ENCODE measurements at places on chromosomes 5 and 9. TPM values are rescaled to one million over a fixed set of nuclear protein-coding genes. Genes with fewer than 3 reads are reported as not detected.

Gene CACNA1B
- total RNA-seq = 0.19 TPM

Gene SLC1A3
- 144 TPM for total RNA-seq

Gene FOXD4L6
- total RNA-seq = not detected

Gene WDR38
- not detected for total RNA-seq

Gene TMC1
- total RNA-seq = 0.25 TPM

DNA sequence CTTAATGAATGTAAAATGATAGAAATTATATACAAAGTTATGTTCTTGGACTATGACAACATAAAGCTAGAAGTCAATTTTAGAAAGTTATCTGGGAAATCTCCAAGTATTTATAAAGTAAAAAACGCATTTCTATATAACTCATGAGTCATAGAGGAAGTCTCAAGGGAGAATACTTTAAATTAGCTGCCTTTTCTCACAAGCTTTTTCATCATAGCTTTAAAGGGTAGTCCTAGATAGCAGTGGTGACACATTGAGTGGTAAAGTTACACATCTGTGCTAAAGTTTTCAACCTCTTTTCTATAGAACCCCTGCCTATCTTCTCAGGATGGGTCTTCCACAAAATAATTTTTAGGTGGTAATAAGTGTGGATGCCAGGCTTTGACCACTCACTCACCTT is 598.3 kb upstream of the FAM174A start:
- H3K4me1 ChIP-seq = no peaks in the 10 kb centered on the region
- H3K27me3 ChIP-seq = no peaks in the 10 kb centered on the region
- no peak overlapping the region for H3K27ac ChIP-seq
- DNase-seq = no peak
- no peaks in the 10 kb centered on the region for H3K36me3 ChIP-seq

GRCh38 chr5:141149812-141150211 is at the start of gene PCDHB6:
PCDHB6 (plus strand) TSS chr5:141150057; CDS start chr5:141150258, 201 bp downstream.
- no peaks in the 10 kb centered on the region for H3K4me1 ChIP-seq
- no peak within 1 kb of the TSS for H3K27ac ChIP-seq
- peaks cover 50% of the 10 kb centered on the region for H3K27me3 ChIP-seq
- peak within 1 kb of the TSS; percentile 37 for H3K4me3 ChIP-seq
- DNase-seq = no peak

DNA sequence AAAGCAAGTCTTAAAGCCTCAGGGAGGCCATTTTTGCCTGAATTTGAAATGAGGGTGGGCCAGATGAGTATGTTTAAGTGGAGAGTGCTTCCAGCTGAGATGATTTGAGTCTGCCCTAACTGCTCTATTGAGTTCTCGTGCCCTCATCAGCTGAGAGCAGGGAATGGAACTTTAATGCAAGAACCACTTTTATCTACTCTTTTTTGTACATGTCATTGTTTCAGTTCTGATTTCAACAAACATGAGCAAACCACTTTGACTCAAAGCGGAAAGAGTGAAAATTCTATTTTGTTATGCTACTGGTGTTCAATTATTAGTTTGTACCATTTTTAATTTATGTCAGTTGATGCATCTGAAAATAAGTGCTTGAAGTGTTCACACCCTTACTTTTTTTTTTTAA is 35.8 kb downstream of the DCAF10 start:
- no peak overlapping the region for H3K27ac ChIP-seq
- H3K36me3 ChIP-seq = peaks cover 16% of the 10 kb centered on the region
- H3K27me3 ChIP-seq = no peaks in the 10 kb centered on the region
- H3K4me1 ChIP-seq = peaks cover 12% of the 10 kb centered on the region
- no peak overlapping the region for H3K4me3 ChIP-seq

DNA sequence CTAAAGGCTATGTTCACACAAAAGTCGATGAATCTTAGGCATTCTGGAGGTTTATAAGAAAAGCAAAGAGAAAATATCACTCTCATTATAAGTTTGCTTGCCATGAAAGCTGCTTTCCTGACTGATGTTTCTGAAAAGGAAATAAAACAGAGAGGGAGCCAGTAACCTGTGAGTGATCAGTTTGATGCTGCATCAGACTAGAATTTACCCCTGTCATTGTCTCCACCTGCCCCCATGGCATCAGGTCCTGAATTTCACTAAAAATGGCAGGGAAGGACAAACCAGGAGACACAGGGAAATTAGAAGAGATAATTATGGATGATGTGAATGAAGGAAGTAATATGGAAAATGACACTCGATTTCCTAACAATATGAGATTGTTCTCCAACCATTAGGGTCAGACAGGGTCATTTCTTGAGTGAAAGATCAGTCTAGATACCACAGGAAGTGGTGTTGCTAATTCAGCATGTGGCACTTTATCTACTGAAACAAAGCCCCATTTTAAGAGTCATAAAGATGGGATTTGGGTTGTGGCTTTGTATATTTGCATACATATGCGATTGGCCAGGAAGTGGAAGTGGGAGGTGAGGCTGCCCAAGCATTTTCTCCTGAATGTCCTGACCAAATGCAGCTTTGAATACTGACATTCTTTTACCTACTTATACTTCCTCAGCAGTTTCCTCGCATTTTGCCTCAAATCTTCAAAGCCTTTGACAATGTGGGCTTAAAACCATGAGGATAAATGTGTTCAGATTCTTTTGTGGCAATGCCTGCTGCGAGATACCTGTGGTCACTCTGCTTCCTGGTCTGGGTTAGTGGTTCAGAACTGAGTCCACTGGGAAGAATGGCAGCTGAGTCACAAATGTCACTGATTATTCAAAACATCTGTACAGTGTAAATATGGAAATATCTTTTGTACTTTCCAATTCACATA is 29.7 kb downstream of the MEGF10 start:
- peaks cover 16% of the 10 kb centered on the region for H3K27me3 ChIP-seq
- no peaks in the 10 kb centered on the region for H3K4me1 ChIP-seq
- H3K4me3 ChIP-seq = no peak overlapping the region
- no peak overlapping the region for H3K27ac ChIP-seq
- no peak for DNase-seq
- H3K36me3 ChIP-seq = no peaks in the 10 kb centered on the region

- peaks cover 11% of the 10 kb centered on the region for H3K4me1 ChIP-seq
- peaks cover 20% of the 10 kb centered on the region for H3K36me3 ChIP-seq
- no peak overlapping the region for H3K27ac ChIP-seq
- no peak overlapping the region for H3K4me3 ChIP-seq
Measured at GRCh38 chr9:123828449-123828848, 101.5 kb downstream of the DENND1A start.

DNA sequence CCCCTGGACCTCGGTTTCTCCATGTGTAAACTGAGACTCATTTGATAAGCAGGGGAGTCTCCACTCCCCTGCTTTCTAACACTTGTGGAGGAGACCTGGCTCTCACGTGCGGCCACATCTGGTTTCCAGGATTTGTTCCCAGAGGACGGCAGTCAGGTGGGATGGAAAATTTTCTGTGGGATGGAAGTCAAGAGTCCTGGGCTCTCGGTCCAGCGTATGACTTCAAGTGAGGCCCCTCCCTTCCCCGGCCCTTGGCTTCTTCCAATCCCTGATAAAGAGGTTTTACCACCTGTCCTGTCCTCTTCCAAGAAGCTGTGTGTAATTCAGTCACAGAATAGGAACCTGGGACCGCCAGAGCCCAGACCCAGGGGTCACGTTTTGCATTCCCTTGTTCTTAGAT is 35.0 kb downstream of the TMOD1 start:
- peaks cover 59% of the 10 kb centered on the region for H3K4me1 ChIP-seq
- DNase-seq = no peak
- H3K36me3 ChIP-seq = peaks cover 22% of the 10 kb centered on the region
- no peaks in the 10 kb centered on the region for H3K27me3 ChIP-seq

- no peak overlapping the region for H3K27ac ChIP-seq
- no peak overlapping the region for H3K4me3 ChIP-seq
- no peaks in the 10 kb centered on the region for H3K27me3 ChIP-seq
- H3K4me1 ChIP-seq = peaks cover 18% of the 10 kb centered on the region
Measured at GRCh38 chr5:139877129-139877597, 81.6 kb downstream of the PSD2 start.

DNA sequence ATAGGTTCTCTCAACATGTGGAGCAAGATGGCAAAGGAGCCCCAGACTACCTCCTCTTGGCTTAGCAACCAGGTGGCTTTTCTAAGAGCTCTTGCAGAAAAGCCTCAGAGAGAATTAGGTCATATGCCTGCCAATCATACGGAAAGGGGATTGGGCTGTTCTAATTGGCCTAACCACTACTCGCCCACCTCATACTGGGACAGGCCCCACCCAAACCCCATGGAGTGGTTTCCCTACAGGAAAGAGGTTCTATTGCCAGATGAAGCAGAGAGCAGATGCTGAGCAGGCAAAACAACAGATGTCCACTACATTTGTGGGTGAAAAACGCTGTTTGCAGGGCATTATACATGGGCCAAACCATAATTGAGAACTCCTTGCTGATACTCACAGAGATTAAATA is 29.0 kb downstream of the ABLIM3 start:
- H3K27me3 ChIP-seq = no peaks in the 10 kb centered on the region
- peaks cover 75% of the 10 kb centered on the region for H3K4me1 ChIP-seq
- H3K36me3 ChIP-seq = no peaks in the 10 kb centered on the region
- H3K27ac ChIP-seq = peak overlapping the region; percentile 46

DNA sequence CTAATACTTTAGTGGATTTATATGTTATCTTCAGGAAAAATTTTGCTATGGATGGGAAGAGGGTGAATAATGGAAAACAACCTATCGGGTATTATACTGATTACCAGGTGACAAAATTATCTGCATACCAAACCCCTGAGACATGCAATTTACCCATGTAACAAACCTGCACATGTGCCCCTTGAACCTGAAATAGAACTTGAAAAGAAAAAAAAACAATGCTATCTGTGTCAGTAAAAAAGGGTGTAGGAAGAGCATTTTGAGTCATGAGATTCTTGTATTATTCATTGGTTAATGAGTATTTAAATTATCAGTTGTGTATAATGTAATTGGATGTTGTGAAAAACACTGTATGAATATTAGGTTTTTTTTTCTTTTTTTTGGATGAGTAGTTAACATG is 75.4 kb downstream of the PRR16 start:
- H3K27me3 ChIP-seq = no peaks in the 10 kb centered on the region
- H3K4me3 ChIP-seq = no peak overlapping the region
- no peaks in the 10 kb centered on the region for H3K36me3 ChIP-seq
- H3K4me1 ChIP-seq = peaks cover 31% of the 10 kb centered on the region
- no peak for DNase-seq
- H3K27ac ChIP-seq = no peak overlapping the region

GRCh38 chr9:98888801-98889421 is 54.8 kb upstream of the COL15A1 start:
- H3K27ac ChIP-seq = peak overlapping the region; percentile 81
- no peak overlapping the region for H3K4me3 ChIP-seq
- DNase-seq = no peak
- no peaks in the 10 kb centered on the region for H3K27me3 ChIP-seq

DNA sequence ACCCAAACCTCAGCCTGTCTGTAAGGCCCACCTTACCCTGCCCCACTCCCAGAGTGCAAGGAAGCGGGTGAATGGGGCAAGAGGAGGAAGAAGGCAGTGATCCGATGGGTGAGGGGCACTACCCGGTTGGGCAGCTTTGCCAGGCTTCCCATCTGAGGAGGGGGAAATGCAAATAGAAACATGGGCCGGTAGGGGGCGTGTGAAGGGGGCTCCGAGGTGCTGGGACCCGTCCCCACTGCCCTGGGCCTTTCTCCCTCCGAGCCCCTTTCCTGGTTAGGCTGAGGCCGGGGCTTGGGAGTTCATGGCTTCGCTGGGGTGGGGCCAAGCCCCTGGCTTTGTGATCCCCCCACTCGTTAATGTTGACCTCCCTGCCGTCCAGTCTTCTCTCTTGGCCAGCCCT is 23.6 kb upstream of the MYORG start:
- no peak overlapping the region for H3K27ac ChIP-seq
- peaks cover 5% of the 10 kb centered on the region for H3K4me1 ChIP-seq
- no peak overlapping the region for H3K4me3 ChIP-seq
- peaks cover 66% of the 10 kb centered on the region for H3K36me3 ChIP-seq
- no peaks in the 10 kb centered on the region for H3K27me3 ChIP-seq
- DNase-seq = no peak

DNA sequence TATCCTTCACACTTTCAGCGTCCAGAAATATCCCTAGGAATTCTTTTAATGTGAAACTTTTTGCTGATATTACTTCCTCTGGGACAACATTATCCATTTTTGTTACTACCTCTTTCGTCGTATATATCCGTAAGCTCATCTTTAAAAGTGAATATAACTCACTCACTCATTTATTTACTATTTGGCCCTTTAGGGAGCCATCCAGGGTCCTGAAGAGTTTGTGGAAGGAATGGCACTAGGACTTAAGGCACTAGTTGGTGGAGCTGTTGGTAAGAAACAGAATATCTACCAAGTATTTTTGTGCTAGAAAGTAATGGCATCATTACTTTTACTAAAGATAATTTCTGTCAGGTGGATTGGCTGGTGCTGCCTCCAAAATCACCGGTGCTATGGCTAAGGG is 192.7 kb downstream of the VPS13A start:
- H3K36me3 ChIP-seq = peaks cover 48% of the 10 kb centered on the region
- H3K27ac ChIP-seq = no peak overlapping the region
- H3K4me1 ChIP-seq = no peaks in the 10 kb centered on the region
- no peak overlapping the region for H3K4me3 ChIP-seq
- no peak for DNase-seq
- H3K27me3 ChIP-seq = no peaks in the 10 kb centered on the region

- peaks cover 44% of the 10 kb centered on the region for H3K4me1 ChIP-seq
- H3K27ac ChIP-seq = no peak overlapping the region
- no peaks in the 10 kb centered on the region for H3K36me3 ChIP-seq
- no peak overlapping the region for H3K4me3 ChIP-seq
Measured at GRCh38 chr5:144143625-144144024, 26.8 kb downstream of the YIPF5 start.

DNA sequence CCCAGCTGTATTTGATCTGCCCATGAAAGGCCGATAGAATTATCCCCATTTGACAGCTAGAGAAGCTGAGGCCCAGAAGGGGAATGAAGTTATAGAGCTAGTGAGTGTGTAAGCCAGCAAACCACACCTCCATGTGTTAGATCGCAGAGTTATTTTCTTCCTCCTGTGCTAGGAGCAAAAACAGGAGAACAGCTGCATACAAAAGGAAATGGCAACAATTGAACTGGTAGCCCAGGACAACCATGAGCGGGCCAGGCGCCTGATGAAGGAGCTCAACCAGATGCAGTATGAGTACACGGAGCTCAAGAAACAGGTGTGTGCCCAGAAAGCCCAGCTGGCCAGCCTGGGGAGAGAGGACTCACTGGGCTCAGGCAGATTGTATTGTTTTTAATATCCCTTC is 30.4 kb downstream of the RAB14 start:
- H3K27me3 ChIP-seq = no peaks in the 10 kb centered on the region
- peaks cover 10% of the 10 kb centered on the region for H3K4me1 ChIP-seq
- no peak for DNase-seq
- no peak overlapping the region for H3K4me3 ChIP-seq
- peaks cover 72% of the 10 kb centered on the region for H3K36me3 ChIP-seq

GRCh38 chr9:136014924-136015633 is 53.9 kb upstream of the UBAC1 start:
- no peaks in the 10 kb centered on the region for H3K27me3 ChIP-seq
- peak; percentile 9 for DNase-seq
- peaks cover 51% of the 10 kb centered on the region for H3K4me1 ChIP-seq
- H3K36me3 ChIP-seq = peaks cover 25% of the 10 kb centered on the region
- no peak overlapping the region for H3K4me3 ChIP-seq
- no peak overlapping the region for H3K27ac ChIP-seq
